ENCODE measurements at places on chromosomes 5 and 9. TPM values are rescaled to one million over a fixed set of nuclear protein-coding genes. Genes with fewer than 3 reads are reported as not detected.
A peak's percentile ranks its signal among the peaks of the same experiment; 100 is the strongest.

- H3K4me1 ChIP-seq = peaks cover 3% of the 10 kb centered on the region
- H3K36me3 ChIP-seq = no peaks in the 10 kb centered on the region
- no peak overlapping the region for H3K4me3 ChIP-seq
- no peak for DNase-seq
Measured at GRCh38 chr9:136596217-136596616, 50.4 kb upstream of the NOTCH1 start.

DNA sequence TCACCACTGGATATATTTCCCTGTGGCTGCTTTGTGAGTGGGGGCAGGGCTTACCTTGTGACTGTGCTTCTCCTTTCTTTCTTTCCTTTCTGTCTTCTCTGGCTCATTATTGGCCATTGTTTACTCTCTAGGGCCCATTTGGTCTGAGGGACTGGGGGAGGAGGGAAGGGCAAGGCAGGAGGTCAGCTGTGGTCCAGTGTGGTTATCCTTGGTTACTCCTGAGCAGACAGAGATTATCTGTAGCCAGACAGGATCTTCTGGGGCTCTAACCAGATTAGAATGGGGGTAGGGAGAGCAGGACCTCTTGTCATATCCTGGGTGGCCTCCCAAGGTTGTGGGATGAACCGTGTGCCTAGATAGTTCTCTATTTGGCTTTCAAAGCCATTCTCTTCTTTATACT, 71.2 kb downstream of the ANKRD55 start:
- H3K4me3 ChIP-seq = no peak overlapping the region
- DNase-seq = no peak
- no peaks in the 10 kb centered on the region for H3K27me3 ChIP-seq
- H3K36me3 ChIP-seq = no peaks in the 10 kb centered on the region

GRCh38 chr9:81877047-81877446, 51.2 kb upstream of the SPATA31D4 start:
- H3K27me3 ChIP-seq = no peaks in the 10 kb centered on the region
- H3K36me3 ChIP-seq = no peaks in the 10 kb centered on the region
- H3K4me1 ChIP-seq = peaks cover 6% of the 10 kb centered on the region
- DNase-seq = no peak

GRCh38 chr5:93278896-93279295, 302.1 kb downstream of the NR2F1-AS1 start:
- no peak overlapping the region for H3K27ac ChIP-seq
- H3K4me1 ChIP-seq = no peaks in the 10 kb centered on the region
- H3K27me3 ChIP-seq = no peaks in the 10 kb centered on the region
- H3K36me3 ChIP-seq = no peaks in the 10 kb centered on the region

- peak within 1 kb of the TSS; percentile 69 for H3K27ac ChIP-seq
- peaks cover 14% of the 10 kb centered on the region for H3K27me3 ChIP-seq
- peak within 1 kb of the TSS; percentile 59 for H3K4me3 ChIP-seq
- H3K36me3 ChIP-seq = no peaks in the 10 kb centered on the region
Measured at GRCh38 chr9:109779711-109780452, at the start of gene PALM2AKAP2. PALM2AKAP2 (plus strand) TSS chr9:109780198; CDS start chr9:109780489, 291 bp downstream.

DNA sequence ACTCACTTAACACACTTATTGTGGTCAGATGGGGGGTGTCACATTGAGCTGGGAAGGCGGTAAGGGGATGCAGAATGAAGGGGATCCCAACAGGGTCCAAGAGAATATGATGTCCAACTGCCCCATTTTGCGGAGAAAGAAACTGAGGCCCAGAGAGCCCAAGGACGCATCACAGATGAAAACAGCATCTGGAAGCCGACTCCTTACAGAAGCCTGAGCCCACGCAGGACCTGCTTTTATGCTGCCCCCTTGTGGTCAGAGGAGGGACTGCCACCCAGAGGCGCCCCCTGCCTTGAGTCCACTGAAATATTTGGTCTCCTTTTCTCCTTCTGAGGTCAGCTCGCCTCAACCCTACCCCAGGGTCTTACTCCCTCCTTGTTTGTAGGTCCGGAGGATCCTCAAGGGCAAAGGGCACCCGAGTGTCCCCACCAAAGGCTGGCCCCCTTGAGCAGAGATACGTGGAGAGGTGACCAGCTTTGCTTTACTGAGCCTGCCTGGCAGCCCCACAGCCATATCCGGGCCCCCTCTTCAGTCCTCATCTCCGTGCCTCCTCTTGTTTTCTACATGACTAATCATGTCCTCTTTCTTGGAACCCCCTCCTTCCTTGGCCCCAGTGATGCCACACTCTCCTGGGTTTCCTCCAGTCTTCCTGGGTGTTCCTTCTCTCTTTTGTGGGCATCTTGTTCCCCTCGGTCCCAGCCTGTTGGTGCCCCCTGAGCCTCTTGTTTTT, 30.0 kb upstream of the TTLL11 start:
- H3K4me3 ChIP-seq = no peak overlapping the region
- peak; percentile 72 for DNase-seq
- no peak overlapping the region for H3K27ac ChIP-seq
- H3K27me3 ChIP-seq = peaks cover 30% of the 10 kb centered on the region
- no peaks in the 10 kb centered on the region for H3K36me3 ChIP-seq

DNA sequence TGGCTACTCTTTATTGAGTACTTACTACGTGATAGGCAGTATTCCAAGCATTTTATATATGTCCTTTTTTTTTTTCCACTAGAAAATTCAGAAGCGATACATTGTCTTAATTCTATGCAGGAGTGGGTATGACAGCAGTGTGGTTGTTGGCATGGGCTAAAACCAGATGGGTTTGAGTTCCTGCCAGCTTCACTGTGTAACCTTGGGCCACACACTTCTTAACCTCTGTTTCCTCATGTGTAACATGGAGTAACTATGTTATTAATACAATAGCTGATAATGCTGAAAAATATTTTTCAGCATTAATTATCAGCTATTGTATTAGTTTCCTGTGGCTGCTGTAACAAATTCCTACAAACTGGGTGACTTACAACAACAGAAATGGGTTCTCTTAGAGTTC, 12.0 kb downstream of the SNX18 start:
- H3K4me1 ChIP-seq = peaks cover 76% of the 10 kb centered on the region
- H3K36me3 ChIP-seq = no peaks in the 10 kb centered on the region
- no peak overlapping the region for H3K27ac ChIP-seq
- no peak for DNase-seq
- H3K4me3 ChIP-seq = no peak overlapping the region

DNA sequence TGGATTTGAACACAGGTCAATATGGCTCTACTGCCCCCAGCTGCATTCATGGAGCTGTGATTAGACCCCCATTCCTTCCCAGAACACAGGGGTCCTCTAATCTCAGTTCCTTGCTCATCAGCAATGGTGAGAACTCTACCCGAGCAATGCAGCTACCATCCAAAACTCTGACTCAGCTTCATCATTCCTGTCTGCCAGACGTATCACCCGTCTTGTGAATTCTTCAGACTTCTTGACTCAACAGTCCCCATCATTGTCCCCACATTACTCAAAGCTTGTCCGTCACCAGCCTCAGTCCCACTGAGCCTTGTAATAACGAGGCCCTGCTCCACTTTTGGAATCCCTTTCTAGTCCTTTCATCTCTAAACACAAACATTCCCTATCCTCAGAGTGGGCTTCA, 36.3 kb upstream of the STX17 start:
- H3K4me1 ChIP-seq = no peaks in the 10 kb centered on the region
- H3K27me3 ChIP-seq = no peaks in the 10 kb centered on the region
- no peaks in the 10 kb centered on the region for H3K36me3 ChIP-seq
- no peak for DNase-seq
- H3K27ac ChIP-seq = no peak overlapping the region

DNA sequence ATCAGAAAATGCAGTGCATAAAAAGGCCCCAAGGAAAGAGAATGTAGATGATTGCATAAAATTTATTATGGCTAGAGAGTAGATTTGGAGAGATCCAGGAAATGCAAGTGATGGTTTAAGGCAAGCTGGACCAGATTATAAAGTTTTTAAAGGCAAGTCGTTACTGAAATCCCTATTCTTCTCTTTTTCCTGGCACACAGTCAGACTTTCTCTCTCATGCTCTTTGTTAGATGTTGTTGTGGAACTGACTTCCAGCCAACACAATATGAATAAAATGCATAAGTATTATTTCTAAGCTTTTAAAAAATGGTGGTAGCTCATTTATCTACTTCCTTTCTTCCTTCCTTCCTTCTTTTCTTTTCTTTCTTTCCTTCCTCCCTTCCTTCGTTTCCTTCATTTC, 1085.4 kb upstream of the CDH6 start:
- no peak for DNase-seq
- H3K4me1 ChIP-seq = no peaks in the 10 kb centered on the region
- no peak overlapping the region for H3K4me3 ChIP-seq
- no peaks in the 10 kb centered on the region for H3K27me3 ChIP-seq

- H3K27me3 ChIP-seq = no peaks in the 10 kb centered on the region
- H3K4me3 ChIP-seq = no peak overlapping the region
- no peak overlapping the region for H3K27ac ChIP-seq
- DNase-seq = no peak
Measured at GRCh38 chr9:35042891-35043545, 29.4 kb downstream of the VCP start.

DNA sequence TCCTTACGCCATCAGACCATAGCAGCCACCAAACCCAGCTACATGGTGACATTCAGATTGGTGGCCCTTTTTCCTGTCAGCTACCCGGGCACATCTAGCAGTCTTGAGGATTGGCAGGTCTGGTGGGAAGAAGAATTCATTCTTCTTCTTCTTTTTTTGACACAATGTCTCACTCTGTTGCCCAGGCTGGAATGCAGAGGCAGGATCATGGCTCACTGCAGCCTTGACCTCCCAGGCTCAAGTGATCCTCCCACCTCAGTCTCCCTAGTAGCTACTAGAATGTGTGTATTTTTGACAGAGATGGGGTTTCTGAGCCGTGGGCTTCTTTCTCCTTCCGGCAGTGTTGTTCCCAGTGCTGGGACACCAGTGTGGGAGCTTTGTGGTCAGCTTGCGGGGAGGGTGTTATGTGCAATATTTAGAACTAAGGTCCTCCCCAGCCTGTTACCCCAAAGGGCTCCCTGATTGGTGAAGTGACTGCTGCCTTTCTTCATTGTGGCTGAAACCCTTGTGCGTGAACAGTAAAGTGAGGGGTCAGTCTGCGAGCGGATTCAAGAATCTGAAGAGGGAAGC, 3.4 kb downstream of the NTMT1 start:
- H3K36me3 ChIP-seq = peaks cover 20% of the 10 kb centered on the region
- DNase-seq = no peak
- H3K27me3 ChIP-seq = no peaks in the 10 kb centered on the region
- no peak overlapping the region for H3K27ac ChIP-seq
- peaks cover 57% of the 10 kb centered on the region for H3K4me1 ChIP-seq

GRCh38 chr5:29993286-29993685, 1200.2 kb upstream of the CDH6 start:
- H3K27ac ChIP-seq = no peak overlapping the region
- no peaks in the 10 kb centered on the region for H3K27me3 ChIP-seq
- H3K4me3 ChIP-seq = no peak overlapping the region
- no peak for DNase-seq
- H3K4me1 ChIP-seq = no peaks in the 10 kb centered on the region
- no peaks in the 10 kb centered on the region for H3K36me3 ChIP-seq

DNA sequence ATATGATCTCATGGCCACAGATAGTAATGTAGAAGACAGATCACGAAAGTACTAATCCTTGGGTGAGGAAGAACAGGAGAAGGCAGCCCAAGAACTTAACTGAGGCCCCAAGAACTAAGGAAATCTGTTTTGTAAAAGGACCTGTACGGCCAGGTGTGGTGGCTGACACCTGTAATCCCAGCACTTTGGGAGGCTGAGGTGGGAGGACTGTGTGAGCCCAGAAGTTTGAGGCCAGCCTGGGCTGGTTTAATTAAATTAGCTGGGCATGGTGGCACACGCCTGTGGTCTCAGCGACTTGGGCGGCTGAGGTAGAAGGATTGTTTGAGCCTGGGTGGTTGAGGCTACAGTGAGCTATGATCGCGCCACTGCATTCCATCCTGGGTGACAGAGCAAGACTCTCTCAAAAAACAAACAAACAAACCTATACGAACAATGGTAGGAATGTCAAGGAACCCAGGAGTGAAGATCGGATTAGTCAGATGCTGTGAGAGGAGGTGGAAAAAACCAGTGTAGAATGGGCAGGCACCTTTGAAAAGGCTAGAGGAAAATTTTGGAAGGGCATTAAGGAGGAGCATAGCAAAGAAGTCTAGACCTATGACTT, 283.8 kb upstream of the DMRT1 start:
- no peak overlapping the region for H3K27ac ChIP-seq
- H3K4me1 ChIP-seq = no peaks in the 10 kb centered on the region
- no peak overlapping the region for H3K4me3 ChIP-seq
- no peak for DNase-seq
- H3K27me3 ChIP-seq = no peaks in the 10 kb centered on the region
- no peaks in the 10 kb centered on the region for H3K36me3 ChIP-seq

DNA sequence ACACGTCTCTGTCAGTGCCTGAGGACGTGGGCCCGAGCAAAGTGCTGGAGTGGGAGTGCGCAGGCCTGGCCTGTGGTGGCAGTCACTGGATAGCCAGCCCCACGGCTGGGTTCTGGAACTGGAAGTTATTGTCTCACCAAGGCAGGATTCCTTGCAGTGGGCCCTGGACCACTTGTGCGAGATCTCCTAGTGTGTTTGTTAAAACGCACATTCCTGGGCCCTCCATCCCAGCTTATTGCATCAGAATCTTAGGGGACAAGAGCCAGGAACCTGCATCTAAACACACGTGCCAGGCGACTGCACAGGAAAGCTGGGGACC, 26.9 kb downstream of the PTPA start:
- peak overlapping the region; percentile 65 for H3K4me3 ChIP-seq
- peaks cover 62% of the 10 kb centered on the region for H3K4me1 ChIP-seq
- peak overlapping the region; percentile 100 for H3K27ac ChIP-seq
- no peaks in the 10 kb centered on the region for H3K27me3 ChIP-seq
- no peak for DNase-seq

- no peaks in the 10 kb centered on the region for H3K36me3 ChIP-seq
- H3K27ac ChIP-seq = no peak overlapping the region
- H3K4me1 ChIP-seq = no peaks in the 10 kb centered on the region
- H3K4me3 ChIP-seq = no peak overlapping the region
Measured at GRCh38 chr9:98935071-98935505, 8.6 kb upstream of the COL15A1 start.

- DNase-seq = no peak
- no peaks in the 10 kb centered on the region for H3K4me1 ChIP-seq
- H3K27me3 ChIP-seq = no peaks in the 10 kb centered on the region
- no peak overlapping the region for H3K27ac ChIP-seq
- H3K4me3 ChIP-seq = no peak overlapping the region
Measured at GRCh38 chr5:14101922-14102321, 41.2 kb upstream of the TRIO start.

DNA sequence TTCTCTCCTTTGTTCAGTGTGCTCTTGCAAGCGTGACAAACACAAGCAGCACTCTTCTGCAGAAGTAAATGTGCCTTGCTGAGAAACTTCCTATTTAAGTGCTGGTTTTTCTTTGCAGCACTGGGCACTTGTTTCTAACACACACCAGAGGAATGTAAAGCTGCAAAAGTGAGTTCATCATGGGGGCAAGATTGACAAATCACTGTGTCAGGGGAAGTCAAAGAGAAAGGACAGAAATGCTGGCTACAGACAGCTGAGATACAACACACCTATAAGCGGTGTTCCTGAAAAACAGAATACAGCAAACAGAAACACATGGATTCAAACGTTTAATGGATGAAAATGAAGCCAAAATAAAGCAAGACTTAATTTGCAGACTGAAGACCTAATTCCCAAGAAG, 19.6 kb downstream of the ROR2 start:
- no peaks in the 10 kb centered on the region for H3K36me3 ChIP-seq
- H3K27ac ChIP-seq = no peak overlapping the region
- no peak overlapping the region for H3K4me3 ChIP-seq
- no peaks in the 10 kb centered on the region for H3K4me1 ChIP-seq
- no peaks in the 10 kb centered on the region for H3K27me3 ChIP-seq

The PCDHB4 gene
- total RNA-seq = 2.2 TPM

The FLT4 gene
- 24.8 TPM for total RNA-seq

The DNAH5 gene
- total RNA-seq = 13.8 TPM

The PCDHB8 gene
- total RNA-seq = 2.6 TPM

The C6 gene
- 9.8 TPM for total RNA-seq

The EGR1 gene
- 78.2 TPM for total RNA-seq

The NUTM2F gene
- total RNA-seq = not detected
